ENCODE measurements at places on chromosomes 7 and 10.

DNA sequence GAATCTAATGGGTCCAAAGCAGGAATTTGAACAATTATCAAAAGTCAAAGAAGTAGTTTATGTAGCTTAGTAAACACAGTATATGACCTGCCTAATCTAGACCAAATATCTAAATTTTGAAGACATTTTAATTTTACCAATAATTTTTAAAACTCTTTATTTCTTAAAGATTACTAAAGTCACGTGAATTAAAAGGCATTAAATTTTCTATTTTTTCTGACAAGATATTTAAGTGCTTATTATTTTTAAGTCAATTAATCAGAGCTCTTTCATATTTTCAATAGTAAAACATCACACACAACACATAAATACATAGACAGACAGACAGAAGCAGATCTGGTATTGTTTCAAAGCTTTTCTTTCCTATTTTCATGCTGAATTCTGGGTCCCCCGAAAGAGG is 89.5 kb downstream of the ZNF467 start:
- DNase-seq: no peak

- no peak for DNase-seq
Measured at GRCh38 chr7:124013306-124013705, 19.6 kb downstream of the TMEM229A start.

- DNase-seq: no peak
Measured at GRCh38 chr7:128708824-128709223, 30.3 kb upstream of the CALU start.

DNA sequence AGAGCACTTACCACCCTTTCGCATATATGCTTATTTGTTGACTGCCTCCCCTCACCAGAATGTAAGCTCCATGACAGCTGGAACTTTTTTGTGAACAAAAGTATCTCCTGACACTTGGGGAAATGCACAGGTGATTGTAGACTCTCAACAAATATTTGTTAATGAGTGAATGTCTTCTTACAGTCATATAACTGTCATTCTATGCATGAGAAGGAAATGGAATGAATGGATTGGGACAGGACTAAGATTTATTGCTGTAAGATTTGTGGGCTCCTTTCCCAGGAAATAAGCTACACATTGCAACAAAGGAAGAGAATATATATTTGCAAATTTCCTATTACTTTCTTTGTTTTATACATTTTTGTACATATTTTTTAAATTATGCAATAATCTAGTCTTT is 48.5 kb downstream of the FEZF1 start:
- no peak for DNase-seq

DNA sequence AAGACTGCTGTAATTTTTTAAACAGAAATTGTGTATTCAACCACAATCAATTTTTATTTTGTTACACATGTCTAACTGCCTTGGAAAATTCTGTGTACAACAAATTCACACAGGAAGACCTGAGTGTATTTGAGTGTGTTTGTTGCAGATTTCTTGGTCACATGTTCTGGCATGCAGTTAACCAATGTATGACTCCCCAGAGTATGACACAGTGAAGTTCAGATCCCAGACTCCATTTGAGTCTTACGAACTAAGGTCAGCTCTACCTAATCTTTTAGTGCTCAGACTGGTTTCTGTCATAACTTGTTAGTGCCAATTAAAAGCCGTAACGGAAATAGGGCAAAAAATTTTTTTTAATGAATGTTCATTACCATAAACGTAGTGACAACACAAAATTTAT is 5.8 kb downstream of the GNAI1 start:
- no peak for DNase-seq

Data from fibroblast of pulmonary artery (primary cell).